ENCODE measurements at places on chromosomes 6 and 20.

DNA sequence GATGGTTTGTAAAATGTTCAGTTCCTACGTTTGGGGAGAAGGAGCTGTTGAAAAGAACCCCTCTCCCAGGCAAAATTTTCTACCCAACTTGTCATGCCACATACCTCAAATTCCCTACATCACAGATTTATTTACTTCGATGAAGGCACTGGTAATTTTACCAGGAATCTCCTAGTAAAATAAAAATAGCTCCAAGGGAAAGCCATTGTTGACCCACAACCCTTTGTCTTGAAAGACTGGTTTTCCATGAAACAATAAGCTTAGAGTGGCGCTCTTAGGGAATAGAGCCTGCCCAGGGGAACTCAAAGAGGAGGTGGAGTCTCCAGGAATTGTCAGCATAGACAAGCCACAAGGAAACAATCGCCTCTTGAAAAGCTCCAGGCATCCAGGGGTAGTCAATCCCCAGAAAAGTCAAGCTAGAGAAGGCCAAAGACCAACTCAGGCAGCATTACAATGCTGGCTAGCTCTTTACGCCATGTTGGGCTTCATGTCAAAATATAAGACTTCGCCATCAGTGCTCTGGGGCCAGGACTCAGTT is 99.2 kb upstream of the RREB1 start:
- DNase-seq = no peak

DNA sequence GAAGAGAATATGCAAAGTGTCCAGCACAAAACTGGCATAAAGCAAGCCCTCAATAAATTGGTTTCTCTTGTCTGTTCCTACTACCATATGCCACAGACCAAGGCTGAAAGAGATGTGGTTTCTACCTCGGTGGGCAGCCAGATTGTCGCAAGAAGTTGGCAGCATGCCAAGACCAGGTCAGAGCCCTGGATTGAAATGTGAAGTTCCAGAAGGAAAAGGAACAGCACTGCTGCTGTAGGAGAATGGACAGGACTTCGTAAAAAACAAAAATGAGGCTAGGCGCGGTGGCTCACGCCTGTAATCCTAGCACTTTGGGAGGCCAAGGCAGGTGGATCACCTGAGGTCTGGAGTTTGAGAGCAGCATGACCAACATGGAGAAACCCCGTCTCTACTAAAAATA is 22.1 kb downstream of the MRPL14 start:
- DNase-seq = no peak

- DNase-seq = no peak
Observed at GRCh38 chr6:81623106-81623759, 129.2 kb downstream of the TENT5A start.

DNA sequence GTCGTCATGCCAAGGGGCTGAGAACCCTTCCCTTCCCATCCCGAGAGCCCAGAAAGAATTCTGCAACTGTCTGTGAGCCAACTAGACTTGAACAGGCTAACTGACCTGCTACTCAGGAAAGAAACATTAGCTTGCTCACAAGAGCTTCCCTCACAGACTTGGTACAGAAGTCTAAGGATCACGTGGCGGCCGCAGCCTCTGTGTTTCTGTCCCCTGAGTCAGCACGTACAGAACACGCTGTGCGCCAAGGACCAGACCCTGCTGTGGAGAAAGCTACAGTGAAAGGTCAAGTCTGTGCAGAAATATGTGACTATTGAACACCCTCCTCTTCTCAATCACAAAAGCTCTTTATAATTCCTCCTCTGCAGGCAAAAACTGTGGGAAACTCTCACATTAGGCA is 151.3 kb upstream of the QKI start:
- DNase-seq = no peak

DNA sequence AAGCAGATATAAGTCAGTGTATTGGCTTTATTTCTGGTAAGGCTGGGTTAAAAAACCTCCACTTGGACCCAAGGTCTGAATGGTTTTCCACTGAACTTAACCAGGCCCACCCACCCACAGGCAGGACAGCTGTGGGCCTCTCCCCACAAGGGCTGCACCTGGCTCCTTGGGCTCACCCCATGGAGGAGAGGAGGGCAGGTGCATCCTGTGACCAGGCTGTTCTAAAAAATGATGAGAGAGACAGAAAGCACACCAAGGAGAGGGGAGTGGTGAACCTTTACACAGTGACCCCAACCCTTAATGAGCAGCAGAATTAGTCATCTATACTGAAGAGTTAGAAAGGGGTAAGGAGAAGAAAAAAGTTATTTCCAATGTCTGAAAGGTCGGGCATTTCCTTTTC is 34.5 kb upstream of the DUSP22 start:
- no peak for DNase-seq

- no peak for DNase-seq
Observed at GRCh38 chr6:136085370-136086115, 164.6 kb downstream of the MTFR2 start.

DNA sequence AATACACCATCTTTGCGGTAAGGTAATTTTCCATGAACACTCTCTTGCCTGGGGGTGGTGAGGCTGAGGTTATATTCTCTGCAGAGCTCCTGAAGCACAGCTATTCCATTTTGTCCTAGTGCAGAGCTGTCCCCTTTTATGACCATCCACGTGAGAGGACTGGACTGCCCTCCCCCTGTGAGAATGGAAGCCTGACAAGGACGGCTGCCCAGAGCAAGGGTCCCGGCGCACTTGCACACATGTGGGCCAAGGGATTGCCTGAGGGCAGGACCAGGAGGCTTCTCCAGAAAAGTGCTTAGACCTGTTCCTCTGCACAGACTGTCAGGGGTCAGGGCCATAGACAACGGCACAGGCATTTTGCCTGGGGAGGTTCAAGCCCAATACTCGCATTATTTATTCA is 48.2 kb downstream of the SLC22A23 start:
- no peak for DNase-seq

- no peak for DNase-seq
Observed at GRCh38 chr6:18263418-18264218, 712 bp downstream of the DEK start.

DNA sequence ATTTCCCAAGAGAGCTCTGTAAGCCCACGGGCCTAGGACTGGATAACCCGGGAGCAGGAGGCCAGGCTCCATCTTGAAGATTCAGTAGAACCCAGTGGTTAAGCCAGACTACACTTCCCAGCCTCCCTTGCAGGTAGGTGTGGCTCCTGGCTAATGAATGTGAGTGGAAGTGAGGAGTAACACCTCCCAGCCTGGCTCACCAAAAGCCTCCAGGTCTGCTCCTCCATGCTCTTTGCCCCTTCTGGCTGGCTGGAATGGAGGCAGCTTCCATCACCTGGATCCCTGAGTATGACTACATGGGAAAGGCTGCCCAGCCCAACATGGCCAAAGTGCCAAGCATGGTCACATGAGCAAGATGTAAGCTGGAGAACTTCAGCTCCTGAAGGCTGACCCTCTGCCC is 9.7 kb downstream of the LRRN4 start:
- DNase-seq = no peak

GRCh38 chr20:3226093-3226492 is 12.9 kb downstream of the SLC4A11 start:
- DNase-seq = no peak

DNA sequence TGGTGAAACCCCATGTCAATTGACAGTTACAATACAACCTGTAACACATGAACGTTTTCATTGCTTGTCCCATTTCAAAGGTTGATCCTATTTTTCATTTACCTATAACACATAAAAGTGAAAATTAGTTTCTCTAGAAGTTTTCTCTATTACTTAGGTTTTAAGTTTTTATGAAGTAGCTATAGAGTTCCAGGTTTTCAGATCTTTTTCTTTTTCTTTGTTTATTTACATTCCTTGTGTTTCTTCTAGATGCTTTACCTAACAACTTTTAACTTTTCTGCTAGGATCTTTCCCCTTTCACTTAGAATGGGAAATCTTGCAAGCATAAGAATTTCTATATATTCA is 232.6 kb downstream of the PLCB1 start:
- DNase-seq = no peak

- DNase-seq = no peak
Observed at GRCh38 chr6:170388113-170388512, 81.6 kb downstream of the FAM120B start.

DNA sequence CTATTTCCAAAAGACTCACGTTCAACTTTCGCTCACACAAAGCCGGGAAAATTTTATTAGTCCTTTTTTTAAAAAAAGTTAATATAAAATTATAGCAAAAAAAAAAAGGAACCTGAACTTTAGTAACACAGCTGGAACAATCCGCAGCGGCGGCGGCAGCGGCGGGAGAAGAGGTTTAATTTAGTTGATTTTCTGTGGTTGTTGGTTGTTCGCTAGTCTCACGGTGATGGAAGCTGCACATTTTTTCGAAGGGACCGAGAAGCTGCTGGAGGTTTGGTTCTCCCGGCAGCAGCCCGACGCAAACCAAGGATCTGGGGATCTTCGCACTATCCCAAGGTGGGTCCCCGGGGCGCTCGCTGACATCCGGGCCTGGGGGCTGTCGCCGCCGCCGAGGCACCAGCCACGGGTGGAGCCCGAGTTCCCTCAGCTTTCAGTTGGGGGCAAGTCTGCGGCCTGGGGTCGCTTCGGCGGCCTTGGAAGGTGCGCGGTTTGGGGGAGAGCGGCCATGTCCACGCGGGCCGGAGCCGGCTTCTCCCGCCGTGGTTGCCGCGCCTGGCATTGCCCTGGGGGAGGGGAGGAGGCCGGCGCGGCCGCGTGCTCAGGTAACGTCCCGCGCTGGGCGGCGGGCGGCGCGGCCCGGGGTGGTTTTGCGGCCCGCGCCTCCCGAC is 429 bp downstream of the AMD1 start:
- peak; percentile 78 for DNase-seq

GRCh38 chr6:28541996-28542395 is 16.3 kb downstream of the GPX5 start:
- DNase-seq = no peak

DNA sequence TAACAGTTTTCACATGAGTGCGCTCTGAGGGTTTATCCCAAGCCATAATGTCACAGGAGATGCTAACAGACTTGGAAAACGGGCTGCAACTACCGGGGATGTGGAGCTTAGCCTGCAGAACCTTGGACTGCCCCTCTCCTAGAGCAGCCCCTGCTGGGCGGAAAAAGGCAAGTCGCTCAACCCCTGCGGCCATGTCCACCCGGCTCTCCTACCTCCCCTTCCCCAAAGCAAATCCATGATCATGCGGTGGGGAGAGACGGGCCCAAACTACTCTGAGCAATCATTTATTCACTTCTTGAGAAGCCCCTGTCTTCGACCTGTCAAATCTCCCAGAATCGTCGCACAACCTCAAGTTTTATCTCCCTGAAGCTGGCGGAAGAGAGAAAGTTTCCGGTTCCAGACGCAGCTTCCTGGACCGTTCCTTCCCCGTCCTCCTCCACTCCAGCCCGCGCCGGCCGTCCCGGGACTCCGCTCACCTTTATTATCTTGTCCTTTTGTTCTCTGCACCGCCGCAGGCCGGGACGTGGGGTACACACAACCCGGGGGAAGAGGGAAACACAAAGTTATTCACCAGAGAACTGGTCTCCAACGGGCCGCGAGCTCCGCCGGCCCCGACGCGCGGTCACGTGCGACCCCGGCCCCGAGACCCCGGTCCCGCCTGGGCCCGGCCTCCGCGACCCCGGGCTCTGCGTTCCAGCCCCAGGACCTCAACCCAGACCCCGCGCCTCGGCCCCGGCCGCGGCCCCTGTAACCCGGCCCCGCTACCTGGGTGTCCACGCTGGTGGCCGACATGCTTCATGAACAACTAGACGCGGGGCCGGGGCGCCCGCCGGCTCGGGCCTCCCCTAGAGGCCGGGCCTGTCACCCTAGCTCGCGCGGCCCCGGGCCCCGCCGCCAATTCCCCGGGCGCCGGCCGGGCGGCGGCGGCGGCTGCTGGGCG is 560 bp downstream of the YTHDF1 start:
- DNase-seq = no peak

GRCh38 chr6:1708122-1708521 is 98.4 kb downstream of the FOXC1 start:
- no peak for DNase-seq

DNA sequence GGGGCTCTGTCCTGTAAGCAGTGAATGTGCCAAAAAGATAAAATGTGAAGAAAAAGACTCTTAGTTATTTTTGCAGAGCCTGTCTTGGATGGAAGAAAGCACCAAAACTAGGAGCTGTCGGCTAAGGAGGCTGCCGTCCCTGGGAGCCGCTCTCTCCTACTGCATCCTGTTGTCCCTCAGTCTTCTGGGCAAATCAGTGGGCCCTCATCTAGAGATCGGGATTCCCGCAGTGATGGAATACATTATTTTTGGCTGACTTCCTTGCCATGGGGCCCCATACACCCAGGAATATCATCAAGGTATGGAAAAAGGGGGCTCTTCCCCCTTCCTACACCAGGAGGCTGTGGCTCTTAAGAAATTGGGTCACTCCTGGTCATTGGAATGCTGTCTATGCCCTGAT is 3.2 kb downstream of the TTLL2 start:
- peak; percentile 11 for DNase-seq

DNA sequence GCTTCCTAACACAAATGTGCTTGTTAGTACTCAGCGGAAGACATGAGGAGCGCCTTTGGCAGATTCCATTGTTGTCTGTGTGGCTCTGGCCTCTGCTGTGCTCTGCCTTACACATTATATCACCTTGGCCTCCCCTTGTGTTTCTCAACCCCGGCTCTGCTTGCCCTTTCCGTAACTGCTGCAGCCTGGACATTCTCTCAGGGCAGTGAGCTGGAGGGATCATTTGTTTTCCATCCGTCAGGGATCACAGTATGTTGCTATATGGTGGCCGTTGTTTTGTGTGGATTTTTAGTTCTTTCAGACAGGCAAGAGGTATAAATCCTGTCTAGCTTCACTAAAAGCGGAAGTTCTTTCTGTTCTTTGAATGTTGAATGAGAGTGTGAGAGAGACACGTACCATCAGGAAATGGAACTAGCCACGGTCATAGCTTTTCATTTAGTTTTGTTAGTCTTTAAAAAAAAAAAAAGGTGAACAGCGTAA is 175.1 kb downstream of the JARID2 start:
- no peak for DNase-seq

GRCh38 chr20:61742097-61742825 is 323.4 kb downstream of the TAF4 start:
- no peak for DNase-seq

- DNase-seq = no peak
Observed at GRCh38 chr20:45419188-45420091, 3.5 kb downstream of the PIGT start.

DNA sequence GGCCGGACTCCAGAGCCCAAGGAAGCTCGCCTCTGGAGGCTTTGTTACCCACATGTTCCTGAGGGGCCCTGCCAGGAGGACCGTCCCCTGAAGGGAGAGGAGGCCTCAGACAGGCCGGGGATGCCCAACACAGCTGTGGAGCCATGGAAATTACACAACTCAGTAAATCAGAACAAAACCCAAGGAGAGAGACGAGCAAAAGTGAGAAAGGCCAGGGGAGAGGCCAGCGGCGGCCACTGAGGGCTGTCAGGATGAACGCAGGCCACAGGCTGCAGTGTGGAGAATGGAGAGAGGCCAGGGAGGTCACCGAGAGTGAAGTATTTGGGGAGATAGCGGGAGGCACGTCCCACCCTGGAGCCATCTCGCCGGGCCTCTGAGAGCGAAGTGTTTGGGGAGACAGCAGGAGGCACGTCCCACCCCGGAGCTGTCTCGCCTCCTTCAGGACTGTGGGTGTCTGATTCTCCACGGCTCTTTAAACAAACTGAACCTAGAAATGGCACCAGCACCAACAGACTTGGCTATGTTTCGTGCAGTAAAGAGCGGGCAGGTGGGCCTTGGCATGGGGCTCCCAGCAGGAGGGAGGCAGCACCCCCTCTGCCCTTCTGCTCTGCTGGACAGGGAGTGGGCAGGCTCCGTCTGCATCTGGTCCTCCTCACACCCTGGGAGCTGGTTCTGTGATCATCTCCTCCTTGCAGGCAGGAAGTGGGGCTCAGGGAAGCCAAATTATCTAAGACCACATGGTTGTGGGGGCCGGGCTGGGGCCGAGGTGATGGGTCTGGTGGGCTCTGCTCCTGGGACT is 91.0 kb downstream of the YTHDF1 start:
- DNase-seq = peak; percentile 46

Data from left forelimb (tissue), 1 donor.